Calu3 (cell line): ENCODE measurements at places on chromosomes 12 and 14. TPM values are rescaled to one million over a fixed set of nuclear protein-coding genes. Genes with fewer than 3 reads are reported as not detected.

The BDKRB2 gene
- total RNA-seq = 0.27 and 0.28 TPM in 2 replicates

- no peak for DNase-seq
Measured at GRCh38 chr14:22929961-22930364, 787 bp upstream of the PRMT5 start.

DNA sequence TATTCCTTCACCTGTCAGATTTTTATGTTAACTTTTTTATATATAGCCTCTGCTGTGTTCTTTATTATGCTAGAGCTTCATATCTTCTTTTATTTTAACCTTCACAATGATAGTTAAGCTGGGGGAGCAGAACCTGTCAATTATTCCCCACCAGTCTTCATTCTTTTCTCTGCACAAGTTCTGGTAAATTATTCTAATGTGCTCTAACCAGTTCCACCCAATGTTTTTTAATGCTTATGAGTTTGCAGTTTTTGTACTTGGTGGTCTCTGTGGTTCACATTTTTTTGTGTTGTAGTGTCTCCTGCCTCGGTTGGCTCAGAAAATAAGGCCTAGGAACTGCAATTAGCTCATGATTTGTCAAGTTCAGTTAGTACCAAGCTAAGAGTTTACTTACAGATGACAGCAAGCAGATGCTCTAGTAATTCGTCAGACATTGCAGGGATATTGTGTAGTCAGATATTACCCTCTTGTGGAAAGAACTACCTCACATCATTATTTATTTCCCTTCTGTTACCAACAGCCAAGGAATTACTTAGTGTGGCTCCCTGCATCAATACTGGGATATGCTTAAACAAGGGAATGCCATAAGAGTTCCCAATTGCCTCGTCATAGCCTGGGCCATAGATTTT is 14.5 kb downstream of the DYRK2 start:
- no peak for DNase-seq

GRCh38 chr14:77485901-77486678 is 12.5 kb downstream of the ISM2 start:
- no peak for DNase-seq

The KRT3 gene
- not detected in 2 replicates for total RNA-seq

- DNase-seq = no peak
Measured at GRCh38 chr14:91352053-91352452, 65.6 kb downstream of the CCDC88C start.

DNA sequence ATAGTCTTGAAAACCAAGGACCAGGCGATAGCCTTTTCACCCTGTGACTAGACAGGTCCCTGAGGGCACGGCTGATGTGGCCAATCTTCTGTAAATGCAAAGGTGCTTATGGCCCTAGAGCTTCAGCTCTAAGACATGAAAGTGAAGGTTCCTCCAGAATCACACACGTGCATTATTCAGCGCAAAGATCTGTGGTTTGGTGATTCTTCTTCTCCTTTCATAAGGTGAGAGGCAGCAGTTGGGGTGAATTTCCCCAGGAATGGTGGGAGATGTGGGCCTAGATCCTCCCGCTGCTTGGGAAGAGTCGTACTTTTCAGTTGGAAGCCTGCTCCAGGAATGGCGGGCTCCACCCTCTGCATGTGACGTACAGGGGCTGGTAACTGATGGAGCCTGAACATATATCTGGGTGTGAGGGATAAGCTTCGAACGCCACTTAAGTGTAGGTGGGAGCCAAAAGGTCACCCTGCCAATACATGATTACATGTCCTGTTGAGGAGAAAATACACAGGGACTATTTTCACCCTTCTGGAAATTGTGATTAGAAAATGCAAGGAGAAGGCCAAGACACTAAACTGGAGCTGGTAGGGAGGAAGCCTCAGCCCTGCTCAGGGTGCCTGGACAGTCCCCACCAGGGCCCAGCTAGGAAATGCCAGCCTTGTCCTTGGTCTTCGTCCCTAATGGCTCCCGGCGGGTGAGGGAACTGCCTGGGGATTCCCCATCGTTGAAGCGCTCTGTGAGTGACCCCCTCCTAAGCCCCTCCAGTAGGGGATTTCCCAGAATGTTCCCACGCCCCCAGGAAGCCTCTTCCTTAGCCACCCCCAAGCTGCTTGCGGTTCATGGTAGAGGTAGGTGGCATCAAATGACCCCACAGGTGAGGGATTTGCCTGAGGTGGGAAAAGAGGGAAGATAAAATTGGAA is 17.6 kb downstream of the BATF start:
- DNase-seq = no peak

The FAM90A1 gene
- total RNA-seq = 0.50 and 0.61 TPM in 2 replicates
